ENCODE measurements at places on chromosomes 13 and 19.

GRCh38 chr19:55088021-55088451, 12.4 kb downstream of the EPS8L1 start:
- DNase-seq, result no peak

- no peak for DNase-seq
Observed at GRCh38 chr19:3613818-3614661, 7.4 kb upstream of the TBXA2R start.

GRCh38 chr13:87094646-87095045, 576.5 kb upstream of the SLITRK5 start:
- no peak for DNase-seq

GRCh38 chr13:36382030-36382429, 35.8 kb upstream of the SPART start:
- DNase-seq, result no peak

DNA sequence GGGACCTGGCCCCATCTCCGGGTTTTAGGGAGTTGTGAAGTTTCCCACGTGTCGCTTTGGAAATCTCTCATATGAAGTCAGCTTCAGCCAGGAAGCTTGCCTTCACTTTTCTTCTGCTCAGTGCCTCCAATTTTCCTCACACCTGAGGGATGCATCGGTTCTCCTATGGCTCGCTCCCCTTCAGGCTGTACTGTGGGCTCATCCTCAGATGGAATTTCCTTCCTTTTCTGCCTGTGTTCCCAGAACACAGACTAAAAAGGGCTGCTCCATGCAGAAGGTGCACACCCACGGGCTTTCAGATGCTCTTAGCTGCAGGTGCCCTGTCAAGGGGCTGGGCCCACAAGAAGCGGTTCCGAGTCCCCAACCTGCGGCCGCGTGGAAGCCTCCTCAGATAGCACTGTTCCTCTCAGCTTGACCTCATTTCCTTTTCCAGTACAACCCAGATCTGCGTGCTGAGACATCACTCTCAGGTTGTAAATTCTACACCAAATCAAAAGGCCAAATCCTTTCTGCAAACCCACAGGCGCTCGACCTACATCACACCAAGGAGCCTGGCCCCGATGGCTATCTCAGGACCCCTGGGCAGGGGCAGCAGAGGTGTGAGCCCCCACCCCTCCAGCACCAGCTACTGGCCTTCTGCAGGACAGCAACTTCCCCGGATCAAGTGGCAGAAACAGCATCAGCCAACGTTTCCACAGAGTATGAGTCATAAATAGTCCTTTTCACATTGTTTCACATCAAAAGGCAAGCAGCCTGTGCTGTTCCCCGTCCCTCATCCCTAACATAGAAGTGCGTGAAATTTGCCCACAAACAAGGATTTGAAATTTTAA, 275.9 kb downstream of the ZNF536 start:
- no peak for DNase-seq

DNA sequence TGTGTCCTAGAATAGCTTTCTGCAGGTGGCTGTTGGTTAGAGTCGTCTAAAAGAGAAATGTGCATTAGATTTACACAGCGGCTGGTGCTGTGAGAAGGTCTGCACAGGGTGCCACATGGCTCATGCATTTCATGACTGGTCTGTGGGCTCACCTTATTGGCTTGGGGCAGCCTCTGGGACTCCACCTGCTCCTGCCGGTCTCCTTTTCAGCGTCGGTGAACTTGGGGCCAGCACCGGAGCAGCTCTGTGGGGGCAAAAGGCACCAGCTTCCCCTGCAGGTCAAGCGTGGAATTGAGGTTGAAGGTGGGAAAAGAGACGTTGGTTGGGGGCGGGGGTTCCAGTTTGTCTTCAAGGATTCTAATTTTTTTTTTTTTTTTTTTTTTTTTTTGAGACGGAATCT, 3.1 kb upstream of the PNMA8C start:
- DNase-seq, result no peak

- DNase-seq, result no peak
Observed at GRCh38 chr13:105052711-105053110, 1482.8 kb downstream of the EFNB2 start.

GRCh38 chr13:90084684-90085290, 1262.7 kb upstream of the MIR17HG start:
- no peak for DNase-seq

GRCh38 chr19:38250821-38251563, 5.2 kb downstream of the PPP1R14A start:
- no peak for DNase-seq

DNA sequence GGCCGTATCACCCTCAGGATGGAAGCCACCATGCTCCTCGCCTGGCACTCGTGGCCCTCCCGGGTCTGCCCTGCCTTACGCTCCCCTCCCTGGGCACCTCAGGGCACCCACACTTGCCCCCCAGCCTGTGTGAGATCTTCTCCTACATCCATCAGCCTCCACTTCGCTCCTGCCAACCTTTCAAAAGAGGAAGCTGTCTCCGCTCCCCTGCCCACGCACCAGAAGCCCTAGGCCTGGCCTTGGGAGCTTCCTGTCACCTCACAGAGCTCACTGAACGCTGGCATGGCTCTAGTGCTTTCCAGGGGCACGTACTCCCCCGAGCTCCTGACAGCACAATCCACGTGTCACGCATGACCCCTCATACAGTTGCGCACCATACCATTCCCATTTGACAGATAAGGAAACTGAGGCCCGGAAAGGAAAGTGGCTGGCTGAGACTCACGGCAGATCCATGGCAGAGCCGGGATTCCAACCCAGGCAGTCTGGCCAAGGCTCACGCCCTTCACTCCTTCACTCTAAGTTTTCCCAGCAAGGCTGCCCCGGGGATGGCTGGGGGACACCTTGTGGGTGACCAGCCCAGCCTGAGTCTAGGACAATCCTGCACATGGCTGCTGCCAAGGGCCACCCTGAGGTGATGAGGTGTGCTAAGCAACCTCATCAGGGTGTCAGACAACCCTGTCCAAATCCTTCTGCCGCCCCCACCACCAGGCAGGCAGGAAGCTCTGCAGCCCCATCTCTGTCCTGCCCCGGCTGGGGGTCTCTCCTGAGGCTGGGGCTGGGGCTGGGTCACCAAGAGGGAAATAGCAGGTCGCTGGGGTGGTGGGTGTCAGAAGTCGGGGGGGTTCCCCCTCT, 19.3 kb downstream of the PPP1R12C start:
- no peak for DNase-seq

DNA sequence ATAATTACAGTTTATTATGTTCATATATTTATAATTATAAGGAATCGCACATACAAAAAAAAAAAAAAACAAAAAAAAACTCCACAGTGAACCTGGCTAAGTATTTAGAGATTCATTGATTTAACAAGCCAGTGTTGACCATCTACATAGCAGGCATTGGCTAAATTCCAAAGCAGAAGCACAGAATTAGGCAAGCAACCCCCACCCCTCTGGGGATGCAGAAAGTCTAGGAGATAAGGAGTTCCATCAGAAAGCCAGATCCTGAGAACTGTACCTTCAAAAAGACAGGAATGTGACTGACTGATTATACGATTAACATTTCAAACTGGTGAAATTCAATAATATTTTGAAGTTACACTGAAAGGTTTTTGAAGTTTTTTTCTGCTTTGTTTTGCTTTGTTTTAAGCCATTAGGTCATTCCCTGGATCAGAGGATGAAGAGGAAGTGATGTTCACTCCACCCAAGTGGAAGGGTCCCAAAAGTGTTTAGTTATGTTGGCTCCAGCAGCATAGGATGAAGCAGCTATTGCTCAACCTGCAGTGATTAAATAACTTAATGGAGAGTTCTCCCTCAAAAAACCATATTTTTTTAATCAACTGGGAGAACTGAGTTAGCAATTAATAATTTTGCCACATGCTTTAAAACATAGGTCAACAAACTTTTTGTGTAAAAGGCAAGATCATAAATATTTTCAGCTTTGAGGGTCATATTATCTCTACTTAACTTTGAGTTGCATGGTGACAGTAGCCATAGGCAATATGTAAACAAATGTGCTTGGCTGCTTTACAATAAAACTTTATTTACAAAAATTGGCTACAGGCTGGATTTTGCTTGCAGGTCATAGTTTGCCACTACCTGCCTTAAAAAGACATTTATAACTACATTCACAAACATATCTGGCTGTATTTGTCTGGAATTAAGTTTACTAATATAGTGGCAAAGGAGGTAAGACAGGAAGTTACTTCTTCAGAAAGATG, 49.6 kb downstream of the DOCK9 start:
- peak; percentile 6 for DNase-seq

- DNase-seq, result no peak
Observed at GRCh38 chr13:50531917-50532899, 311.3 kb downstream of the DLEU7 start.

- peak; percentile 97 for DNase-seq
Observed at GRCh38 chr19:58558623-58559274, 338 bp upstream of the UBE2M start.

DNA sequence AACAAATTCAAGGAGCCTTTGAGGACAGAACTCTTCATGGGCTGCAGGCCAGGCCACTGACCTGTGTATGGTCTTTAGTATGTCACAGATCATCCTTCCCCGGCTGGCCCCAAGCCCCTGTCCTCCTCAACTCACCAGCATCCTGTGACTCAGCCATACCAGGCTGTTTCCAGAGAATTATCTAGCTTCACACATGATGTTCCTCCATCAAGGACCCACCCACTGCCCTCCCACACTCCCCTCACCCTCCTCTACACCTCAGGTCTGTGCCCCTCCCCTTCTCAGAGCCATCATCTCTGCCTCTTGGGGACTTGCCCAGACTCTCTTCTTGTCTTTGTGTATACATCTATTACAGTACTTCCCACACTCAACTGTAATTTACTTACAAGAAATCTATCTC, 14.7 kb downstream of the DCT start:
- no peak for DNase-seq

- DNase-seq, result no peak
Observed at GRCh38 chr19:50512112-50512998, 1.4 kb downstream of the ASPDH start.

- DNase-seq, result no peak
Observed at GRCh38 chr19:38378866-38379265, 4.5 kb downstream of the PSMD8 start.

- DNase-seq, result peak; percentile 52
Observed at GRCh38 chr19:8468761-8469373, 24.1 kb downstream of the HNRNPM start.

DNA sequence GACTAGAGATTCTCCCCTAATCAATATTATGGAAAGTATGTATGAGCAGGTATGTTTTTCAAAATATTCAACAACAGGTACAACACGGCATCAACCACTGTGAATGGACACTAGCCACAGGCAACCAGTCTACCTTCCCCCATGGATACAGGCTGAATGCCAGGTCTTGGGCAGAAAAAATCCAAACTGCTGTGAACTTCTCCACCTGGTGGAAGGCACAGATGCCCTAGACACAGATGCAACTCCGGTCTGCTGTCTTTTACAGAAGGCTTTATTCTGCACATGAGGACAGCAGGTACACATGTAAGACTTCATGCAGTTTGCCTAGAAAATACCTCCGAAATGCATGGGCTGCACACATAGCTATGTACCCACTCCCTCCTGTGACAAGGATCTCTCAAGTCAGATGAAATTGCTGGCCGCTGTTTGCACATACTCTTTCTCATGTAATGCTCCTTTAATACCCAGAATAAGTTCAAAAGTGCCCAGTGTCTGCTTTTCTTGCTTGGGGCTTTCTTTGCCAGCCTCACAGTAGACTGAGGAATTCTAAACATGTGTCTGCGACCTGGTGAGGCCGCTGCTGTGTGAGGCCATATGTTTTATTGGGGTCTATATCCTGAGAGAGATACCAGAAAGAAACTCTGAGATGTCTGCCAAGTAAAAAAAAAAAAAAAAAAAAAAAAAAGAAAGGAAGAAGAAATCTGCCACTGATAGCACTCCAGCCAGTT, 325.9 kb downstream of the FOXO1 start:
- no peak for DNase-seq

DNA sequence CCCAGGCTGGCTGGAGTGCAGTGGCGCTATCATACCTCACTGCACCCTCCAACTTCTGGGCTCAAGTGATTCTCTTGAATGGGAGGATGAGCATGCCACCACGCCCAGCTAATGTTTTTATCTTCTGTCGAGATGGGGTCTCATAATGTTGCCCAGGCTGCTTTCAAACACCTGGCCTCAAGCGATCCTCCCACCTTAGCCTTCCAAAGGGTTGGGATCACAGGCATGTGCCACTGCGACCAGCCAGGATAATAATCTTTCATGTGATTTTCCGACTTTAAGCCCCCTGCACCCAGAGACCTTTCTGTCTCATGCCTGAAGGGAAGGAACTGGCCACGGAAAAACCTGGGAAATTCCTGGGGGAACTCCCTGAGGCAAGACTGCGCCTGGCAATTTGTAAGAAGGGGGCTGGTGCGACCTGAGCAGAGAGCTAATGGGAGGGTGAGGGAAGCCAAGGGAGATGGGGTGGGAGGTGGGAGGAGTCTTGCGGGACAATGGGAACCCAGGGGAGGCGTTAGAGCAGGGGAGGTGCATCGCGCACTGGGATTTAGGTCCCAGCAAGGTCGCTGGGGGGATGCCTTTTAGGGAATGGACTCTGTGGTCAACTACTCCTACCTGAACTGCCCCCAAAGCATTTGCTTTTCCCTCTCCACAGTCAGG, 1.2 kb upstream of the CCDC124 start:
- DNase-seq, result no peak

GRCh38 chr19:14370169-14370939, 10.9 kb upstream of the ADGRE5 start:
- DNase-seq, result no peak

- no peak for DNase-seq
Observed at GRCh38 chr19:18399008-18399407, 1.6 kb upstream of the LRRC25 start.

GRCh38 chr13:60397704-60398378, 821 bp downstream of the TDRD3 start:
- DNase-seq, result peak; percentile 29

DNA sequence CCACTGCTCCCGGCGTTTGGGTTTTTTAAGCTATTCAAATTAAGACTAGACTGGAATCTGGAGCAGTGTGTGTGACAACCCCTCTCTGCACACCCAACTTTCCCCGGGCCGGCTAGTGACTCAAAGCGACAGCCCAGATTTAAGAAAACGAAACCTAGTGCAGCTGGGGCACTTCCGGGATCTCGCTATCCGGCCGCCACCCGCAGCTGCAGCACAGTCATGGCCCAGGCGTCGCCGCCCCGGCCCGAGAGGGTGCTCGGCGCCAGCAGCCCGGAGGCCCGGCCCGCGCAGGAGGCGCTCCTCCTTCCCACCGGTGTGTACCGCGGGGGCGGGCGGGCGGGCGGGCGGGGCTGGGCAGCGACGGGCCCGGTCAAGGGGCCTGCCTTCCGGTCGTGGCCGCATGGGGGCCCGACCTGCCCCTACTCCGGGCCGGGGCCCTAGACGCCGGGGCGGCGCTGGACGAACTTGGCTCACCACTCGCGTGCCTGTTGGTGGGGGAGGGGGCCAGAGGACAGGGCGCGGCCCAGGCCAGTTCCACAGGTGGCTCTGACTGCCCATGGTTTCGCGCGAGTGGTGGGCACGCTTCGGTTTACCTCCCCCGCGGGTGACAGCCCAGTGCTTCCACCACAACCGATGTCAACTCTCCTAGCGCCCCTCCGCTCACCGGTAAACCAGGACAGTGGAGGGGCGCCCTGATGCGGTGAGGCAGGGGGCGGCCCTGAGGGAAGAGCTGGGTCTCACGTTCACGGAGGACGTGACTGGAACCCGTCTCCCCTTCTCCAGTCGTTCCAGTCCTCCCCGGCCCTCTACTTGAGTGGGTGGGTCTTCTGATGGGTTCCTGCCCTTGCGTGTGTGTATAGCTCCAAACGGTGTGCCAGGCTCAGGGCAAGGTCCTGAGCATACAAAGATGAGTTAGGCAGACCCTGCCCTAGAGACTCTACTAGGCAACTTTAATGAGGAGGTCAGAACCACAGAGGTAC, at the start of gene PHF11:
Gene PHF11, plus strand, starts transcription at position 171 of the 980 bp plus-strand sequence. Its CDS starts 49 bp downstream, at position 220.
- no peak for DNase-seq

GRCh38 chr13:99987154-99988019, 5.8 kb downstream of the ZIC2 start:
- no peak for DNase-seq

GRCh38 chr13:46668931-46669525, 116.1 kb downstream of the LRCH1 start:
- no peak for DNase-seq
